ENCODE measurements at places on chromosomes 12 and 14. TPM values are rescaled to one million over a fixed set of nuclear protein-coding genes. Genes with fewer than 3 reads are reported as not detected.

DNA sequence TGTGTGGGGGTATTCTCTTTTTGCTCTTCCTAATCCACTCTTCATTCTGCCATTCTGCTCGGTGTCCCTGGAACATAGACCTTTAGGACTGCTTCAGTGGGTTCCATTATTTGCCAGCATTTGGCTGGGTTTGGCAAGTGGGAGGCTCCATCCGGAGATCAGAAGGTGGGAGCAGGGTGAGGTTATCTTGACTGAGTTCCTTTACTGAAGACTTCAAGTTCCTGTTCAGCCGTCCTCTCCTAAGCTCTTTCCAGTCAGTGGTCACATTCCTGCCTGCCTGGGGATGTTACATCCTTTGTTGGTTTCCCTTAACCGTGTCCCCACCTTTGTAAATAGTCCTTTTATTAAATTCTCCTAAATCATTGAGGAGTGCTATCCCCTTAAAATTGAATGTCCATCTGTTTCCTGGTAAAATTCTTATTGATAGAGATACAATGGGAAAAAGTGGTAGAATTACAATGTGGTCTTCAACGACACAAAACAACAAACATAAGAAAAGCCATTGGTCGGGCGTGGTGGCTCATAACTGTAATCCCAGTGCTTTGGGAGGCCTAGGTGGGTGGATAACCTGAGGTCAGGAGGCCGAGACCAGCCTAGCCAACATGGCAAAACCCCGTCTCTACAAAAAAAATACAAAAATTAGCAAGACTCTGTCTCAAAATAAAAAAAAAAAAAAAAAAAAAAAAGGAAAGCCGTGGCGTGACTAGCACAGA, 5.0 kb upstream of the MIA2 start:
- no peaks in the 10 kb centered on the region for H3K36me3 ChIP-seq
- no peaks in the 10 kb centered on the region for H3K27me3 ChIP-seq
- no peaks in the 10 kb centered on the region for H3K4me1 ChIP-seq
- DNase-seq, result no peak
- H3K27ac ChIP-seq, result no peak overlapping the region

DNA sequence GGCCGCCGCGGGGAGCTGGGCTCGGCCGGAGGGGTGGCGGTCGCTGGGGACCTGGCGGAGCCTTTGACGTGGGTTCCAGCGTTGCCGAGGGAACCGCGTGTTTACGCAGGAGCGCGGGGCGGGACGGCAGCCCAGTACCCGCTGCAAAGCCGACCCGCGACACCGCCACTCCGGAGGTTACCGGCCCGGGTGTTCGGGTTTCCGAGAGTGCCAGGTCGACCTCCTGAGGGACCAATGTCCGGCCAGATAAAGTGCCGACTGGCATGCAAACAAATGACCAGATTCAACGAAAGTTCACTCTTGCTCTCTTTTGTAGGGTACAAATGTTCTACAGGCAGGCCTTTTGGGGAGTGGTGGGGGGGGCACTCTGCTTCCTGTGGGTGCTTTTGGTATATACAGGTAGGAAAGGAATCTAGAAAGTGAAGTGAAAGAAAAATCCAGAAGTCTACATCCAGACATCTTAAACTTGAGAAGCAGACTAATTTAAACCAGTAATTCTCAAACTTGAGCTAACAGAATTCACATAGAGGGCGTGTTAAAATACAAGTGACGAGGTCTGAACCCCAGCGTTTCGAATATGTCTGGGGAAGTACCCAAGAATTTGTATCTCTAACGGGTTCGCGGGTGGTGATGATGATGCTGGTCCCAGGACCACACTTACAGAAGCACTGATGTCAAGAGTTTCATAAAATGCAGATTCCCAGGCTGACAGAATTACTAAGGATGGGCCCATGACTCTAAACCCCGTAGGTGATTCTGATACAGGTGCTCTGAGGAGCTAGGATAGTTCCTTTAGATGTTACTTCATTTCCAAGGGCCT, at the start of gene GPR135:
TSS of gene GPR135 (minus strand) at position 65 of the 820 bp plus-strand sequence. CDS start 154 bp downstream, outside the sequence.
- H3K4me3 ChIP-seq, result peak within 1 kb of the TSS; percentile 87
- no peaks in the 10 kb centered on the region for H3K36me3 ChIP-seq
- H3K4me1 ChIP-seq, result no peaks in the 10 kb centered on the region
- H3K27ac ChIP-seq, result no peak within 1 kb of the TSS
- DNase-seq, result no peak
- H3K27me3 ChIP-seq, result peaks cover 3% of the 10 kb centered on the region

- no peaks in the 10 kb centered on the region for H3K27me3 ChIP-seq
- no peak overlapping the region for H3K27ac ChIP-seq
- no peak overlapping the region for H3K4me3 ChIP-seq
- H3K4me1 ChIP-seq, result no peaks in the 10 kb centered on the region
Observed at GRCh38 chr14:33569821-33570687, 380.8 kb downstream of the EGLN3 start.

DNA sequence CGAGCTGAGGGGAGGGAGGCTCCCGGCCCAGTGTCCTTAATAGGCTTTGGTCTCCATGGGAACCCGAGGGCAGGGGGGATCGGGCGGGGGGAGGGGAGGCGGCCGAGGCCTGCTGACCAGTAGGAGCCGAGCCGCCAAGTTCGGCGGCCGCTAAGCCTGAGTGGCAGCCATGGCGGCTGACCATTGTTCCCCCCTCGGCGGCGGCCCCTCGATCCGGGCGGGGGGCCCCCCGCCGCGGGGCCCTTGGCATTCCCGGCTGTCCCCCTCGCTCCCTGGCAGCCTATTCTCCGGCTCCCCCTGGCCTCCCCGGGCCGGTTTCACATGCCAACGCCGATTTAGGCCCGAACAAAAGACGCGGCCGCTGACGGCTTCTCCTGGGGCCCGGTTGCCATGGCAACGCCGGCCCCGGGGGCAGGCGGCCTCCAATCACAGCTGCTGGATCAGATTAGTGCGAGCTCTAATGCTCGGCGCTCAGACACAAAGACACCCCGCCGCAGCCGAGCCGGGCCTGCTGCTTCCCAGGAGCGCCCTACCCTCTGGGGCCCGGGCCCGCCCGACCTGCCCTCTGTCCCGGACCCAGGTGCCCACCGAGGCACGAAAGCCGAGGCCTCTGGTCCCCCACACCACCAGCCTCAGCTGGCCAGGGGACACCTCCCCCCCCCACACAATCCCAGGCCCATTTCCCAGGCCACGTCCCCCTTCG, 7.3 kb downstream of the MSI1 start:
- no peaks in the 10 kb centered on the region for H3K27me3 ChIP-seq
- peak overlapping the region; percentile 80 for H3K4me3 ChIP-seq
- peaks cover 45% of the 10 kb centered on the region for H3K36me3 ChIP-seq
- no peak overlapping the region for H3K27ac ChIP-seq

DNA sequence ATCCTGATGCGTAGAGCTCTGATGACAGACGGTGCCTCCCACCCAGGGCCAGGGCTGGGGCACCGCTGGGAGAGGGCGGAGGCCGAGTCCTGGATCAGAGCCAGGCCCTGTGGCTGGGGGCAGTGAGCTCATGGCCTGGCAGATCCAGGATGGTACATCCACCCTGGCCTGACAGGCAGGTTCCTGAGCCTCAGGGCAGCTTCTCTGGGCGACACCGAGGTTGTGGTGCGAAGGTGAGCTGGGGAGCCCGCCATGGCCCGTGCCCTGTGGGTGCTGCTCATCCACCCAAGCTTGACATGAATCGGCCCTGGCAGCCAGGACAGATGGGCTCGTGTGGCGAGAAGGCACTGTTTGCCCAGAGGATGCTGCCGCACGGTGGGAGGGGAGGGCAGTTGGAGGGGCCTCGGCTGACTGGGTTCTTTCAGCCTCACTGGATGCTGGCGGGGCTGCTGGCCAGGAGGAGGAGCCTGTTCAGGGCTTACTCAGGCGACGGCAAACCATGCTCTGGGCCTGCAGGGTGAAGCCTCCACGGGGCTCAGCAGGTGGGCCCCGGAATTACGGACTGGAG, 16.6 kb downstream of the LRTM2 start:
- no peak overlapping the region for H3K4me3 ChIP-seq
- no peaks in the 10 kb centered on the region for H3K36me3 ChIP-seq
- no peaks in the 10 kb centered on the region for H3K27me3 ChIP-seq
- H3K27ac ChIP-seq, result no peak overlapping the region
- H3K4me1 ChIP-seq, result no peaks in the 10 kb centered on the region
- DNase-seq, result no peak

Gene ASIC1
- total RNA-seq, result 3.9 TPM

DNA sequence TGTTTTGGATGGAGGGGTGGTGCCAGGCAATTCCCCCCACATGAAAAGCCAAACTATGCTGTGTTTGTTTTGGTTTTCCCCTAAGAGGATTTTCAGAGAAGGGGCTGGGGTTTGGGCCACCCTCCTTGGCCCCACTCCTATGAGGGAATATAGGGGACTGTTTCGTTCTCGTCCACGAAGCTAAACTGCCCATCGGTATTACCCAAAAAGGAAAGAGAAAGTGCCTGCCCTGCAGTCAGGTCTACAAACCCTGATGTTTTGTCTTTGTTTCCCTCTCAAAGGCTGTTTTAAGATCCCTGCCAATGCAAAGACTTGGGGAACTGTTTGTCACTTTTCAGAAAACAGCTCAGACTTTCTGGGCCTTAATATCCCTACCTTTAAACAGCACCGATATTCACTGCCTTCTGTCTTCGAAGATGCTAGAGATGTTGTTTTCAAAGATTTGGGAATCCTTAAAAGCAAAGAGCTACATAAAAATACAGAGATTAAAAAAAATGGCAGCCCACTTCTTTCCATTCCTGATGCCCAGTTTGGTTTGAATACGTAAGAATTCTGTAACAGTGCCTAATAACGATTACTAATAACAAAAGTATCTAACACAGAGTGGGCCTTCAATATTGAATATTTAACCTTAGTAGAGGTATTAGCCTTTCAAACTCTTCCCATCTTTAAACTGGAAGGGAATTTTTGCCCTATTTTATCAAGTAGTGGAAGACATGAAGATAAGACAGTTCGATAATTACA, 518.4 kb downstream of the MED13L start:
- no peaks in the 10 kb centered on the region for H3K27me3 ChIP-seq

GRCh38 chr12:76426160-76426559, 77.9 kb upstream of the BBS10 start:
- H3K27me3 ChIP-seq, result no peaks in the 10 kb centered on the region
- no peak overlapping the region for H3K27ac ChIP-seq
- peaks cover 14% of the 10 kb centered on the region for H3K36me3 ChIP-seq

Measured in H9 (cell line).